ENCODE measurements at places on chromosomes 6 and 20.

GRCh38 chr6:106858653-106859092 is 115.9 kb downstream of the CD24 start:
- no peaks in the 10 kb centered on the region for H3K36me3 ChIP-seq
- no peak for DNase-seq
- no peak overlapping the region for H3K27ac ChIP-seq
- no peaks in the 10 kb centered on the region for H3K27me3 ChIP-seq

GRCh38 chr6:15330174-15330944 is 84.5 kb downstream of the JARID2 start:
- no peak overlapping the region for H3K27ac ChIP-seq
- H3K36me3 ChIP-seq, result no peaks in the 10 kb centered on the region
- no peak for DNase-seq
- no peak overlapping the region for H3K4me3 ChIP-seq

DNA sequence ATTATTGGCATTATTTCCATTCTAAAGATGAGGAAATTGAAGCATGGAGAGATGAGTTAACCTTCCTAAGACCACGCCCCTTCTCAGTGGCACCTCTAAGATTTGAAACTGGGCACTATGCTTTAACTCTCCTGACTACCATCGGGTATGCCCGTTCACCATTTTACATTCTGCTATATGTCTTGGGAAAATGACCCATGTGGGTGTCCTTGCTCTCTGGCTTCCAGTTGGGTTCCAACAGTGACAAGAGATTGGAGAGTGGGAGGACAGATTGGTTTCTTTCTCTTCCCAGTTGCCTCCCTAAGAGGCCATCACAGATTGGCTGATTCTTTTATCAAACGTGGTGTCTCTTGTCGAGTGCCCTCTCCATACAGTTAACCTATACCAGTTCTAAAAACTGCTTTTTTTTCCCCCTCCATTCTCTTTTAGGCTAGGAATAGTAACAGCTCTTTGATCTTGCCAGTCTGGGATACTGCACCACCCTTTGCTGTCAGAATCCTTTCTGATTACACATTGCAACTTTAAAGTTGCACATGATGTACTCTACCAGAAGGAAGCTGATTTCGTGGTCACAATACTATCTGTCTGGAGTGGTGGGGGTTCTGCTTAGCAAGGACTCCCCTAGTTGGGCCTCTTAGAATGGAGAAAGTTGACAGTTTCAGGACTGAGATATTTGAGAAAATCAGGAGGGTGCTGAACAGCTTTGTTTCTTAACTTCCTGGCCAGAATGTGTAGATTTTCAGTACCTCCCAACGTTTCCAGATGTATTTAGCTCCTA is 88.0 kb upstream of the ELOVL5 start:
- no peak overlapping the region for H3K4me3 ChIP-seq
- DNase-seq, result no peak
- H3K4me1 ChIP-seq, result peaks cover 46% of the 10 kb centered on the region
- no peak overlapping the region for H3K27ac ChIP-seq
- H3K27me3 ChIP-seq, result no peaks in the 10 kb centered on the region

- no peaks in the 10 kb centered on the region for H3K36me3 ChIP-seq
- no peaks in the 10 kb centered on the region for H3K4me1 ChIP-seq
- no peak overlapping the region for H3K27ac ChIP-seq
- H3K27me3 ChIP-seq, result no peaks in the 10 kb centered on the region
- no peak for DNase-seq
- no peak overlapping the region for H3K4me3 ChIP-seq
Observed at GRCh38 chr6:145278163-145278807, 457.0 kb downstream of the EPM2A start.

DNA sequence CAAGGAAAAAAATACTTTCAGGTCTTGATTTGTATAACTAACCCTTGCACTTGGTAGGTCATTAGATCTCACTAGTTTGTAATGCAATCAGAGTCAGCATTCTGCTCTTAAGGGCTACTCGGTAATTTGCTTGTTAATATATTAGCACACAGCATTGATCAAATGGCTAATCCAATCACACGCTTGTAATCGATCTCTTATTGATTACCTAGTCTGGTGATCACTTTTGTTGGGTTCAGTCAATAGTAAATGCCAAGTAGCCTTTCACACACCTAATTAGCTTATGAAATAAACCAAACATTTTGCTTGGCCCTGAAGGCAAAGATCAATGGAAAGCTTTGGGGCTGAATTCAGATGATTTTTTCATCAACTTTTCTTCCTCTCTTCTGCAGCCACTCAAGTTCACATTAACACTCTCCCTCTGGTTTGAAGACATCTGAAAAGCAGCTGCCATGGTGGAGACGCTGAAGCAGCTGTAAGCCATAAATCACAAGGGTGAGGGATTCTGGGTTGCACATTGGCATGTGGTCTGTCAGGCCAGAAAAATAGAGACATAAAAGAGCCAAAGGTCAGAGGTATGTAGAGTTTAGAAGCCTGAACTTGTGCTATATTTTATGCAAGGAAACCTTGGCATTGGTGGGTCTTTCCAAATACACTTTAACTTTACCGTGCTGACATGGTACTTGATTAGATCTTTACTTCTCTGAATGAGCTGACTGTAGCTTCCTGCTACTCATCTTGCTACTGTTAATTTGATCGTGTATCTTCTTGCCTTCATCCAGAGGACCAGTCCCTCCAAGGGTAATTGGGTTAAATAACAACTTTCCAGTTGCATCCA is 234.4 kb downstream of the SIM1 start:
- no peaks in the 10 kb centered on the region for H3K36me3 ChIP-seq
- H3K4me1 ChIP-seq, result peaks cover 7% of the 10 kb centered on the region
- H3K4me3 ChIP-seq, result no peak overlapping the region
- H3K27ac ChIP-seq, result no peak overlapping the region

DNA sequence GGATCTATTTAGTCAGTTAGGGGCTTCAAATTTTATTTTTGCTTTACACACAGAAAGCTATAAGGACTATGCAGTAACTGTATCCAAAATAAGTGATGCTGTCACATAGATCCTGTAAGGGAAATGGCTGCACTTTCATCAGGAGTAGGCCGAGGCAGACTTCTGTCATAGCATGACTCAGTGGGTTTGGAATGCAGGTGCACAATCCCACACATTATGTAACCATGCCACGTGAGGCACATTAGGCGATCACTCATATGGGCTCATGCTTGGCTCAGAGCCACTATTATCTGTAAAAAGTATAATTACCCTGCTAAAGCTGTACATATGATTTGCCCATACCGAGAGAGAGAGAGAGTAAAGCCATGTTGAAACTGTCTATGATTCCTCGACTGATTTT is 1189.4 kb upstream of the EYS start:
- no peak overlapping the region for H3K27ac ChIP-seq
- no peaks in the 10 kb centered on the region for H3K4me1 ChIP-seq
- no peaks in the 10 kb centered on the region for H3K27me3 ChIP-seq
- DNase-seq, result no peak
- no peak overlapping the region for H3K4me3 ChIP-seq
- no peaks in the 10 kb centered on the region for H3K36me3 ChIP-seq

DNA sequence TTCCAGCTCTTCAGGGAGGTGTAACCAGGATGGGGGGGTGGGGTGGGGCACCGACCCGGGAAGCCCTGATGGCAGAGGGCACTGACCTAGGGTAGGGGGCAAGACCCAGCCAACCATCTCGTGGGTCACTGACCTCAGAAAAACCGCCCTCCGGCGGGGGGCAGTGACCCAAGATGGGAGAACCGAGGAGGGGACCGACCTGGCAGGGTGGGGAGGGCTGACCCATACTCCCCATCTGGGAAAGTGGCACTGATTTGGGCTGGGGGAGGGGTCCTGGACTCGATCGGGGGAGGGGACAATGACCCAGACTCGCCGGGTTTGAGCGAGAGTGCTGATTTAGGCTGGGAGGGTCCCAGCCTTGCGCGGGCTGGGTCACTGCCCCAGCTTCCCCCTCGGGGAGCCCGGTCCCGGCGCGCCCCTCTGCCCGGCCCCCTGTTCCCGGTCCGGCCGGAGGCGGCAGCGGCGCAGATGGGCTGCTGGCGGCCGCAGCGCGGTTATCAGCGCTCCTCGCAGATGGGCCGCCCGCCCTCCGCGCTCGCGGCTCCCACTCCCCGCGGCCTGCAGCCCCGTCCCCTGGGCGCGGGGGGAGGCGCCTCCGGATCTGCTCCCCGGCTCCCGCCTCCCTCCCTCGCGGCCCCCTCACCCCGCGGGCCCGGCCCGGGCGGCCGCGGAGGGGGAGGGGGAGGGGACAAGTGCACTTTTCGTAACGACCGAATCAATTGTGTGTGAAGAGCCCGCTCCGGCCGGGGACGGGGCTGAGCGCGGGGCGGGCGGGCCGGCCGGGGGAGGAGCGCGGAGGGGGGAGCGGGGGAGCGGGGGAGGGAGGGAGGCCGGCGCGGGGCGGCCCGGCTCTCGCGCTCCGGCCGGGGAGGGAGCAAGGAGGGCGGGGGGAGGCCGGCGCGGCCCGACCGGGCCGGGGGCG is 2.2 kb downstream of the NOL4L start:
- H3K4me1 ChIP-seq, result peaks cover 24% of the 10 kb centered on the region
- DNase-seq, result peak; percentile 81
- no peaks in the 10 kb centered on the region for H3K27me3 ChIP-seq
- H3K36me3 ChIP-seq, result no peaks in the 10 kb centered on the region
